A673 (cell line): ENCODE measurements at places on chromosomes 6 and 20. TPM values are rescaled to one million over a fixed set of nuclear protein-coding genes. Genes with fewer than 3 reads are reported as not detected.

CALHM4 gene
- not detected in 2 replicates for total RNA-seq

PLCB4 gene
- total RNA-seq, result 4.7 and 6.2 TPM in 2 replicates

VNN1 gene
- total RNA-seq, result not detected in 2 replicates

DNA sequence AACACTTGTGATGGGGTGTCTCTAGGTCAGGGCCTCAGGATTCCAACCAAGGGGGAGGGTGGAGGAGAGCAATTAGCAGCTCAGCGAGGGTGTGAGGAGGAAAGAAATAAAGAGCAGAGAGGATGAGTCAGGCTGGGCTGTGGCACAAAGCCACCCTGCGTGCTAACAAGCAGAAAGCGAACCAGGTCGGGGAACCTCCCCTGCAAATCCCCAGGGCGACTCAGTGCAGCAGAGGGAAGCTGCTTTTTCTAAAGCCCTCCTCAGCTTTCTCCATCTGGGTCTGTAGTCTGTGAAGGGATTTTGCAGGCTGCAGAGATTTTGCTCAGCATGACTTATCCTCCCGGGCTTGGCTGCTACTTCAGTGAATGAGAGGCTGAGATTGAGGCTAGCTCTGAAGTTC lies 6.6 kb upstream of the SPO11 start:
- DNase-seq, result peak; percentile 84
